AG04450 (cell line): ENCODE measurements at places on chromosomes 5 and 9.

- no peak for DNase-seq
Measured at GRCh38 chr9:112755675-112756074, 5.1 kb downstream of the SNX30 start.

DNA sequence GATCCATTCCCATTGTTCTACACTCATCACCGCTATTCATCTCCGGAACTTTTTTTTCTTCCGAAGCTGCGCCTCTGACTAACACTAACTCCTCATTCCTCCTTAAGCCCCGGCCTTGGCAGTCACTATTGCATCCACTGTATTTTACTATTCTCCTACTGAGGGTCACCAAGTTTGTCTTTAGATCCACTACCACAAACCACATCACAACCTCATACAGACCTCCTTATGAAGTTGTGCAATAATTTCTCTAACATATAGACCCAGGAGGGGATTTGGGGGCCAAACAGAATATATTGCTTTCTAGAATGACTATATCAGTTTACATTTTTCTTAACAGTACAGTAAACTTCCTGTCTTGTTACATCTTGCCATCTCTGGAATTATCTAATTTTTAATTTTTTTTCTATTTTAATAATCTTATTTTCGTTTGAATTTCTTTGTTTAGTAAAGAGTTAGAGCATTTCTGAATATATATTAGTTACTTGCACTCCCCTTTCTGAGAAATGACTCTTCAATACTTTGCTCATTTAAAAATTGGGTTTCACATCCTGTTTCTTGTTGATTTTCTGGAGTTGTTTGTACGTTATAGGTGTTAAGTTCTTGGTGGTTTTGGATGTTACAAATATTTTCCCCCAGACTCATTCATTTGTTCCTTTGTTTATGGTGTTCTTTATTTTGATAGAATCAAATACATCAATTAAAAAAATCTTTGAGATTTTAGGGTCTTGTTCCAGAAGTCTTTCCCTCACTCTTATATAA is 37.1 kb downstream of the DMRT2 start:
- DNase-seq: no peak

DNA sequence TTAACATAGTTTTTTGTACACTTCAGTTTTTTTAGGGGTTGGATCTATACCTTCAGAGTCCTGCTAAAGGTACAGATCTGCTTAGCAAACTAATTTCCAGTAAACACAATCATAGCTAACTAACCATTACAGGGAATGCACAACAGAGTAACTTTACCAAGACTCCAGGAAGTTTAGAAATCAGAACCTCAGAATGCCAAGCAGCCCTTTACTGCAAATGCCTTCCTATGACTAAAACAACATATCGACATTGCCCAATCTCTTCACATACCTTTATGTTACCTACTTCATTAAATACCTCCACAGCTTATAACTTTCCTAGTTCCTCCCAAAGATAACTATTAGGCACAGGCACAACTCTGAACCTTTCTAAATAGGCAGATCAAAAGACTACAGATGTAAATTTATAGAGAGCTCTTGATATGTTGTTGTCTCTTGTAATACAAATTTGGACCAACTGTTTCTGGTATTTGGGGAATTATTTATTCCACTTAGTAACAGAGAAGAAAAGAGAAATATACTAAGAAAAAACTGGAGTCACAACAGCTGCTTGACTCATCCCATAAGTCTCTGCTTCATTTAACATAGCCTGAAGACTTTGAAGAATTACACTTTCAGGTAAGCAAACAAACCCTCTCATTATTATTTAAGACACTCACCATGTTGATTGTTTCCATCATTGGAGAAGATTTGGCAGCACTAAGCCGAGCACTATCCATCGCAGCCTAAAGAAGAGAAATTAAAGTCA is 46.0 kb upstream of the OR2K2 start:
- no peak for DNase-seq

DNA sequence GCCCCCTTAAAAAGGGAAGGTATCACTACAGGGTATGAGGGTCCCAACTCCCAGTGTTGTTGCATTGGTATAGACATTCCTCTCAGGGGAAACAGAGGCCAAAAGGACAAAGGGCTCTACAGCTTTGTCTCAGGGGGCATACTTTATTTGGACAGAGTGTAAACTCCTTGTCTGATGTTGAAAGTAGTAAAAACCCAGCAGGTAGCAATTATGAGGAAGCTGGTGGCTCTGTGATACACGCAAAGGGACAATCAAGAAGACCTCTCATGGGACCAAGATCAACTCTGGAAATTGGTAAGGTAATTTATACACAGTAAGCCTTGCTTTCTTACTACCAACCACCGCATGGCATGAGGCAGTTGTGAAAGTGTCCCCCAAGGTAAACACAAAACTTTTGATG is 764.6 kb downstream of the CDH12 start:
- DNase-seq: no peak

DNA sequence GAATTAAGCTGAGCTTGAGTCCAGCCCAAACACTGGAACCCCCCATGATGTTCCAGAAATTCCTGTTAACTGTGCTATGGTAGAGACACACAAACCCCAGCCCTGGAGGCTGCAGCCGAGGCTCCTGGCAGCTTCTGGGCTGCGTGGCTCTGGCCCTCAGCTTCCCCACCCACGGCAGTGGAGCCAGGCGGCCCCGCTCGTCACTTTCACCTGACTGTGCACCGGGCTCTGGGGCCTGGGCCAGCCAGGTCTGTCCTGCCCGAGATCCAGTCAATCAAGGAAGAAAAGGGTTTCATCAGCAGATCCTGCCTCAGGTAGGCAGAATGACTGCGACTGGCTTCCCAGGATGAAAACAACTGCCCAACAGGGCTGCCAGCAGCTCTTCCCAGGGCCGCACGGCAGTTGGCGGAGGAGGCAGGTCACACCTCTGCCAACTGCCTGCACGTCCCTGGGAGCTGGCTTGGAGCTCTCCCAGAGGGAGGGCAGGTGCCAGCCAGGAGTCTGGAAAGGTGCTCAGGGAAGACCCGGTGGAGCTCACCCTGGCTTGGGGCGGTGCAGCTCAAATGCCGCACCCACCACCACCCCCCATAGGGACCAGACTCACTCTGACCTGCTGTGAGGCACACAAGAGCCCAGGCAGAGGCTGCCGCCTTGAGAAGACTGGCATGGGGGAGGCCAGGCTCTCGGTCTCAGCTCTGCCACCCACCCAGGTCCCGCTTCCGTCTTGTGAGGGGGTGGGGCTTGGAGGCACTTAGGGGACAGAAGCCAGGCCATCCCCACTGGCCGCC is 20.7 kb downstream of the BRD3 start:
- no peak for DNase-seq

DNA sequence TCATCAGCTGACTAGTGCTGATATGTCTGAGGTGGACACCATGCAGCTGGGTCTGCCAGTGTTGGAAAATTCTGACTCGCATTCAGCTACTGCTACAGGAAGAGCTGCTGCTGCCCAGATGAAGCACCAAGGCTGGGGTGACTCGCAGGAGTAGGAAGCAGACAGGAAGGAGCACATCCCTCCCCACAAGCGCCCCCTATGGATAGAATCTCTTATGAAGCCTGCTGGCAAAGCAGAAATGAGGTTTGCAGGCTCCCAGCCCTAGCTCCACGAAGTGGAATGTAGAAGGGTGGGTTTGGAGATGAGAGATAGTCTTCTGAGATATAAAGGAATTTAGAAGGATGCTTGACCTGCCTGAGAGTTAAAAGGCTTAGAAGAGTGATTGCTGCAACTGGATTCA is 443.0 kb downstream of the ACTL7B start:
- no peak for DNase-seq

GRCh38 chr5:107589520-107590193 is 81.1 kb downstream of the EFNA5 start:
- no peak for DNase-seq

DNA sequence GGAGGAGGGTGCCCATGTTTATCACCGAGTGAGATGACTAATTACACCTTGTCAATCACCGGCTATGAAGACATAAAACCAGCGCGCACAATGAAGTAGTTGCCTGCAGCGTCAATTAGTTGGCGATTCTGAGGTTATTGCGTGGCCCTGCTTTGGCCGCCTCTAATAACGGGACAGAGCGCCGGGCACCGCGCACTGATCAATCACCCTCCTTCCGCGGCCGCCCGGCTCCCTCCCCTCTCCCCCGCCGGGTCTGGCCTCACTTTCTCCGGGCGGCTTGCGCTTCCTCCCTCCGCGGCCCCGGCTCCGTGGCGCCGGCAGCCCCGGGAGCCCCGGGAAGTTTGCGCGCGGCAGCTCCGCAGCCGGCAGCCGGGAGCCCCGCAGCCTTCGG is 3.3 kb upstream of the LHX2 start:
- no peak for DNase-seq

GRCh38 chr5:40386289-40386688 is 293.4 kb upstream of the PTGER4 start:
- peak; percentile 34 for DNase-seq

- DNase-seq: no peak
Measured at GRCh38 chr9:83385317-83385716, 152.9 kb downstream of the FRMD3 start.
